ENCODE measurements at places on chromosomes 1 and 21.

GRCh38 chr1:220391491-220391890, 119.2 kb upstream of the RAB3GAP2 start:
- no peak for DNase-seq

- no peak for DNase-seq
Measured at GRCh38 chr1:98021126-98021525, 100.3 kb upstream of the DPYD start.

DNA sequence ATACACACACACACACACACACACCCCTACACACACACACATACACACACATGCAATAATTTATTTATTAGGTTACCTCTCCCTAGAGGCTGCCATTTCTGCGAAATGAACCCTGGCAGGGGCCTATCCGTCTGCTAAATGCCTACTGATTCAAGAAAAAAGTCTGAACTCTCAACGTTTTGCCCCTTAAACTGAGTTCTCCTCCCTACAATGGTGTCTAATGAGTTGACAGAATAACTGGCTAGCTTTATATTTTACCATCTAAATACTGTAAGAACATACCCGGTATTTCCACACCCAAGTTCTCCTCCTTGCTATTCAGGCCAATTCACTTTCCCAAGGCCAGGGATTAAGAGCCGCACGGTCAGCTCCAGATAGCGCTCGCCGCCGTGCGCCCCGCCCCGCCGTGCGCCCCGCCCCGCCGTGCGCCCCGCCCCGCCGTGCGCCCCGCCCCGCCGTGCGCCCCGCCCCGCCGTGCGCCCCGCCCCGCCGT, 339 bp upstream of the RNPC3 start:
- DNase-seq = peak; percentile 82

GRCh38 chr21:18104802-18105201, 139.8 kb upstream of the CHODL start:
- no peak for DNase-seq

DNA sequence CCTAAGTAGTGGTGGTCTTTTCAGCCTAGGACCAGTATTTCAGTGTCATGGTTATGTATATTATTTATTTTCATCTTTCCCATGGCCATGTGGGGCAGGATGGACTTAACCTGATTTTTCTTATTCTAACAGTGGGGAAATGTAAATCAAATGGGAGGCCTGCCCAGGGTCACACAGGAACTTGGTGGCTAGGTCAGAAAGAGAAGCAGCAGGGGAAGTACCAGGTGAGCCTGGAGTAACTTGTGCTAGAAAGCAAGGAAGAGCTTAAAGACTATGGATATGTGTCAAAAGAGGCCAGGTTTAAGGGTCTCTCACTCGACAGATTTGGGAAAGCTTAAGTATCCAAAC, 936 bp downstream of the ZFP69B start:
- no peak for DNase-seq

DNA sequence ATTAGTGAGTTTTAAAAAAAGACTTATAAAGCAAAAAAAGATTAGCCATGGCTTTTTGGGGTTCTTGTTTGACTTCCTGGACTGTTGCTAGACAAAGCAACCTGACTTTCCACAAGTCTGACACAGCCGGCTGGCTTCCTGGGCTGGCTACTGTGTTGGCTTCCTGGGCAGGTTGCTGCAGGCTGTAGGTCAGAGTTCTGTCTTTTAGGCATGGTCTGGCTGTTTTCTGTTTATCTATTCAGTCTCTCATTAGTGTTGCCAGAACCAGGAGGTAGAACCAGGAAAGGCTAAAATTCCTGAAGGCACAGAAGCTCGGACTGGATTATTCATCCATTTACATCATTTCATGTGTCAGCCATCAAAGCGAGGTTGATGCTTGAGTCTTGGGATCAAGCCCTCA, 88.6 kb upstream of the SLC35F3 start:
- no peak for DNase-seq

All from AG20443 (cell line).